ENCODE measurements at places on chromosomes 3 and 15.

DNA sequence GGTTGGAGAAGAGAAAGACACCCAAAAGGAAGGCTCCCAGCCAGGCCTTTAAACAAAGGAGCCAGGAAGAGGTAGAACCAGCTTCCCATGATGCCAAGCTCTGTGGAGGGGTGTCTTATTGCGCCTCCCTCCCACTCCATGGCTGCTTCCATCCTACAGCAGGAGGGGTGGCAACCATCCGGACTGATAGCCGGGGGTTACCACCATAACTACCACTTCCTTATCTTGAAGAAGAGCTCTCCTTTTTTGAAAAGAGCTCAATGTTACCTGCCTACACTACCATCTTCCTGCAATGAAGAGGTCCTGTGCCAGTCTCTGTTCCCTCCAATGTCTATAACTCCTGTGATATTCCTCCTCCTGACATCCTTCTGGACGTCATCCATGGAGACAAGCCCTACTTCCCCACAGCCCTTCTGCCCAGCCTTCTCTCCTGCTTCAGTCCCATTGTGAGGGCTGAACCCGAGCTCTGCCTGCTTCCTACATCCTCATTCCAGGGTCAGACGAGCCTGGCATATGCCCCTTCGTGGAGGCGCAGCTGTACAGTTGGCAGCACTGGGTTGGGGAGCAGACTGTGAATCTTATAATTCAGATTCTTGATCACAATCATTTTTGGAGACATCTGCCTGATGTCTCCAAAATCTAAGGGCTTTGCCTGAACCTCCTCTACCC is 8.5 kb downstream of the CCDC9B start:
- DNase-seq, result no peak

GRCh38 chr3:60240492-60240891 is 1010.8 kb downstream of the FHIT start:
- no peak for DNase-seq

DNA sequence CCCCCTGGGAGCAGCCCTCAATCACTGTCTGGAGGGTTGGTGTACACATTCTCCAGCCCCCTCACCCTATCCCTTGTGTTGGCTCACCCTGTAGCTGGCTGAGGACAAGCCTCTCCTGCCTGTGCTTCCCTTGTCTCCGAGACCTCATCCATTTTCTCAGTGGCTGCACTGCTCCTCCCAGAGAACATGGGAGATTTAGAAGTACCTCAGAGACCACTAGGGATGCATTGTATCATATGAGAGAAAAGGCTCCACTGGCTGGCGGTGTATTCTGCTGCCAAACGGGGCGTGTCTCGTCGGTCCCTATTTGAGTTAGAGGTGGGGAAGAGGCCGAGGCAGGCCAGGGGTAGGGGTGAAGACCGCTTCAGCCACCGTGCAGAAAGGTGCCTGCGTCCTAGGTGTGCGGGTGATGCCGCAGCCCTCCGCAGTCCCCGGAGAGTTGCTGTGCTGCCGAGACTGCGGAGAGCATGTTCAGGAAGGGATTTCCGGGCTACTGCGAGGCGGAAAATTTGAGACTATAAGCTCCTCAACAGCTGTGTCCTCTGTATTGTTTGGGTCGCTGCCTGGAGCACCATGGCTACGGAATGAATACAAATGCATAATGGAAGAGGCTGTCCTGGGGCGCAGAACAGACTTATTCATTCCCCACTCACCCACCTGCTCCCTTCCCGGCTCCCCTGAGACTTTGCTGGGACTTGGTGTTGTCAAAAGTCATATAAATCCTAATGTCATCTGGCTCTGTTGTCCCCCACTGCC is 43.8 kb downstream of the SPSB4 start:
- DNase-seq, result peak; percentile 13

DNA sequence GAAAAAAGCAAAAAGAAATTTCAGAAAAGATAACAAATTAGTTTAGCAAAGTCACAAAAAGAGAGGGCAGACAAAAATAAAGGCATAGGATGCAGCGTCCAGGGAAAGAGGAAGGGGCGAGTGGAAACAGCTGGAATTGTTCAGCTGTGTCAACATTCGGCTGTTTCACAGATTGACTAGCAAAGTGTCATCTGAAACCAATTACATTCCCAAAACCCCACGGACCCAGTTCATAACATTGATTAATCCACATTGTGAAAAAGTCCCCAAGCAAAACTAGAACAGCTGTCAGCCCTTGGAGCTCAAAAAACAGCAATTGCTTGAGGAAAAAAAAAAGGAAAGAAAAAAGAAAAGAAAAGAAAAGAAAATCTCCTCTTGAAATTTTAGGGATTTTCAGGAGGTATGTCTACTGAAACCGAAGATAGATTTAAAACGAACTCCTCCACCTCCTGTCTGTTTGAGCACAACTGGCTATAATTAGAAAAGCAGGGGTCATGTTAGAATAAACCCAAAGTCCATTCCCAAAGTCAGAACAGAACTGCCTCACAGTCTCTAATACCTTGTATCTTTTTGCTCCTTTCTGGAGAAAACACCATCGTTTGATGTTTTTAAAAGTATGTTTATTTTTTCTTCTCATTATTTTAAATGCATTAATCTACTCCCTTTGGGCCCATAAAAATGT is 159.6 kb downstream of the RORA start:
- DNase-seq, result no peak

GRCh38 chr15:35439291-35439690 is 106.7 kb downstream of the DPH6 start:
- DNase-seq, result peak; percentile 46

GRCh38 chr3:150902988-150903387 is 2.3 kb downstream of the MINDY4B start:
- DNase-seq, result no peak

GRCh38 chr15:61038387-61038786 is 190.7 kb downstream of the RORA start:
- no peak for DNase-seq

GRCh38 chr15:81301385-81301784 is 22.6 kb downstream of the STARD5 start:
- no peak for DNase-seq

- DNase-seq, result no peak
Measured at GRCh38 chr15:86231864-86232721, 152.4 kb downstream of the AGBL1 start.

GRCh38 chr3:132001036-132001435 is 33.8 kb downstream of the CPNE4 start:
- DNase-seq, result no peak

- DNase-seq, result no peak
Measured at GRCh38 chr3:171225165-171225564, 198.6 kb upstream of the SLC2A2 start.

DNA sequence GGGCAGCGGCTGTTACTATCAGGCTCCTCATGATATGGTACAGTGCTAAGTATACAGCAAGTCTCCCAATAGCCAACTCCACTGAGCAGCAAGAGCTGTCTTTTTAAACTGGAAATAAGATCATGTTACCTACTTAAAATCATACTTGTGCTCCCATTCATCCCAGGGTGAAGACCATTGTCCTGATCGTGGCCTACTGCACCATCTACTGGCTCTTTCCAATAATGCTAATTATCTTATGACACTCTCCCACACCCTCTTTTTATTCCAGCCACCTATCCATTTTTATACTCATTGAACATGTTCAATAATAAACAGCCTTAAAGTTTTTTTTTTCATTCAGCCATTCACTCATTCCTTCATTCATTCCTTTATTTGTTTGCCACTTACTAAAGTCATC is 117.7 kb downstream of the GBE1 start:
- DNase-seq, result no peak

DNA sequence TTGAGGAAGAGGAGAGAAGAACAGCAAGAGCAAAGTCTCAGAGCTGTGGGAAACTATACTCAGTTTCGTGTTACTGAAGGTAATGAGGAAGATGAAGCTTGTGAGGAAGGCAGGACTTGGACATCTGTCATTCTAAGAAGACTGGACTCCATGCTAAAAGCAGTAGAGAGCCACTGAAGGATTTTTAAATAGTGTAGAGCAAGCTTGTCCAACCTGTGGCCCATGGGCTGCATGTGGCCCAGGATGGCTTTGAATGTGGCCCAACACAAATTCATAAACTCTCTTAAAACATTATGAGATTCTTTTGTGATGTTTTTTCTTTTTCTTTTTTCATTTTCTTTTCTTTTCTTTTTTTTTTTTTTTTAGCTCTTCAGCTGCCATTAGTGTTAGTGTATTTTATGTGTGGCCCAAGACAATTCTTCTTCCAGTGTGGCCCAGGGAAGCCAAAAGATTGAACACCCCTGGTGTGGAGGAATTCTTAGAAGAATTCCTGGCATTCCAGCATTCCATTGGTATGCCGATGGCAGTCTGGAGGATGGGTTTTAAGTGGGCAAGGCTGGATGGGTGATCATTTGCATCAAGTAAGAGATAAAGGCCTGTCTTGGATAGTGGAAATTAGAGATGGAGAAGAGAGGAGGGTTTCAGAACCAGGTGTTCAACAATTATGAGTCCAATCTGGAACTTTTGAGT is 6.9 kb upstream of the NFKBIZ start:
- DNase-seq, result no peak

GRCh38 chr3:159988617-159989271 is at the start of gene IL12A:
TSS of gene IL12A (plus strand) at chr3:159988835.
- no peak for DNase-seq

DNA sequence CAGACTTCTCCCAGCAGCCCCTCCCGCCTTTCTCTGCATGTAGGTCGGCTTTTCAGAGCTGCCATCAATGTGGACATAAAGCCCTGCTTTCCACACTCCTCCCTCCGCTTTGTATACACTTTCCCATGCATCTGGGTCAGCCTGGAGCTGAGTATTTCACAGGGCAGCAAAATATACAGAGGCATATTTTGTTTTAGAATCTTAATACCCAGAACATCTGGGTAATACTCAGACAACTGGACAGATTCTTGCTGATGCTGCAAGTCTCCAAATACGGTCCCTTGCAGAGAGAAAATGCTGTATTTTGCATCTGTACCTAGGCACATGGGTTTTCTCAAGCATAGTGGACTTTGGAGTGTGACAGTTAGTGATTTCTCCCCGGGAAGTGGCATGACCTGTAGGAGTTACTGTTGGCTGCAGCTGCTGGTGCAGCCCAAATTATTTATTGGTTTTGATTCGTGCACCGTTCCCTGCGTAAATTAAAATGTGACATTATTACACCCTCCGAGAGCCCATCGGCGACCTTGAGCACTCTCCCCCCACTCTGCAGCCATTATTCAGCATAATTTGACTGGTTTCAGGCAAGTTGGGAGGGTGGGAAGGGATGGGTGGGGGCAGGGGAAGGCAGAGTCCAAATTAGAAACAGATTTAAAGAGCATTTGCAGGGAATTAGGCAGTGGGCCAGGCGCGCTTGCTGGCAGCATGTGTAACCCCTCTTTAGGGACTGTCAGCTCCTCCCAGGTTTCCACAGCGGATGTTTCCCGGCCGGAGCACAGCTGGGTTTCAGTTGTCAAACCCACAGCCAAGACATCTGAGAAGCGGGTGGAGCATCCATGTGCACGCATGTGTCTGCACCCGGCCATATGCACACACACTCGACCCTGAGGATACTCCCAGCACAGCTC is 100.8 kb downstream of the CPN2 start:
- DNase-seq, result no peak

DNA sequence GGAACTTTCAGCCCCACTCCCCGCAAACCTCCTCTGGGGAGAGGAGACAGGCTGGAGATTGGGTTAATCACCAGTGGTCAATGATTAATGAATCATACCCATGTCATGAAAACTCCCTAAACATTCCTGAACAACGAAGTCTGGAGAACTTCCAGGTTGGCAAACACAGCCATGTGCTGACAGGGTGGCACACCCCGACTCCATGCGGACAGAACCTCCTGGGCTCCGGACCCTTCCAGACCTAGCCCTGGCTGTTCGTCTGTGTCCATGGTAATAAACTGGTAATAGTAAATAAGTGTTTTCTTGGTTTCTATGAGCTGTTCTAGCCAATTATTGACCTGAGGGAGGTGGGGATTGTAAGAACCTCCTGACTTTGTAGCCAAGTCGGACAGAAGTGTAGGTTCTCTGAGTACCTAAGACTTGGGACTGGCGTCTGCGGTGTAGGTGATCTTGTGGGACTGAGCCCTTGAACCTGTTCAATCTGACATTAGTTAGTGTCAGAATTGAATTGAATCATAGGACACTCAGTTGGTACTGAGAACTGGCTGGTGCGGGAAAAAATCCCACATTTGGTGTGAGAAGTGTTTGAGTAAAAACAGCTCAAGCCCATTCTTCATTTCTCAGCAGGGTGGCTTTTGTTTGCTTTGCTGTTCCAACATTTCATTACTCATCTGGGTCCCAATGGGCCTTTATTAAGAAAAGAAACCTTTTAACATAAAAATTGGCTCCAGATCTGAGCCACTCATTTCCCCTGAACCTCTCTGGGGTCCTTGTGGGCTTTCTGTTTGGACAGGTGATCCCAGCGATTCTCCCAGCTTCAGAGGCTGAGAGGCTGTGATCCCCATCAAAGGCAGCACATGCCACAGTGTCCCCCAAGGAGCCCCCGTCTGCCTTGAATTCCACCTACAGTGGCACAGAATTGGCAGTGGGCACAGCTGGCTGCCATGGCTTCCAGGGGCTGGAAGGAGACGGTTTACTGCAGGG is 151.0 kb downstream of the TJP1 start:
- no peak for DNase-seq

GRCh38 chr3:117630469-117630868 is 920.9 kb downstream of the TUSC7 start:
- DNase-seq, result no peak

DNA sequence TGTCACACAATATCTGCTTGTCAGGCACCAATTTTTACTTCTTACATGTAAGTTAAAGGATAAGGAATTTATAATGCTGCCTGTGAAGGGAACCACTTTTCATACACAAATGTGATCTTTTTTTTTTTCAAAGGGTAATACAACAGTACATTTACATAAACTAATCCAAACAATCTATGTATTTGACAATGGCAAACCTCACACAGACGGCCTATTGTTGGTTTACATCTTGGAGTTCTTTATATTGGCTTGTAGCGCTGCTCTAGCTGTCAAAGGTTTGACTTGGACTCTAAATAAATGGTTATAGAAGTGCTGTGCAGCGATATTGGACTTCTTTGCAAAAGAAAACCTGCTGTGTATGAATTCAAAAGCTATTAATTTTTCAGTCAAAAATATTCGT is 598.0 kb downstream of the FOXP1 start:
- DNase-seq, result no peak

- no peak for DNase-seq
Measured at GRCh38 chr3:197105786-197106185, 76.2 kb upstream of the MELTF start.

- DNase-seq, result no peak
Measured at GRCh38 chr3:141769221-141769894, 6.2 kb downstream of the GRK7 start.

GRCh38 chr3:115187149-115187757 is 40.2 kb upstream of the ZBTB20 start:
- DNase-seq, result no peak

DNA sequence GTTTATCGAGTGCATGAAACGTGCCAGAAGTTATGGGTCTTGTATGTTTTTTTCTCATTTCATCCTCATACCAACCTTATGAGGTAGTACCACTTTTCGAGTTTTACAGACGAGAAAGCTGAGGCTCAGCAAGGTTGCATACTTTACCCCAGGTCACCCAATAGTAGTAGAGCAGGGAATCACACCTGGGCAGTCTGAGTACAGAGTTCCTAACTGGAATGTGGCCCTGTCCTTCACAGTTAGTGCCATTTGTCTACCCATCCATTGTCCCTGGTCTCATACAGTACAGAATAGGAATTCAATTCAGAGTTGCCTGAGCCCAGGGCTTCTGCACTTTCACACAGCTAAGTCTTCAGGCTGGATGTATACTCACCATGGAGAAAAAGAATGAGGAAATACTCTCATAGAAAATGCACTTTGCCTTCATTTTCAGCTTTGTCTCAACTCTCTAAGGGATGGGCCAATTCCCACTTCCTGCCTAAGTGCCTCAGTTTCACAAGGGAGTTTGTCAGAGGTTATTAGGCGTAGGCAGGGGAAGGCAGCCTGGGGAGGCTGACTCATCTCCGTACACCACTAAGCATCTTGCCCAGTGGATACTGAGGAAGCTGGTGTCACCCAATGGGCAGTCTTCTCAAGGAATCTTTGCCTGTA is 93.2 kb downstream of the TMEM212 start:
- DNase-seq, result peak; percentile 71
